ENCODE measurements at places on chromosomes 2 and 18.

GRCh38 chr2:64558445-64559081, 34.4 kb downstream of the AFTPH start:
- no peak for ATAC-seq

- no peak for ATAC-seq
These were observed 110.6 kb upstream of the DDX18 start for GRCh38 chr2:117703858-117704257.

- ATAC-seq = peak; percentile 78
These were observed 102.8 kb upstream of the CYP1B1 start for GRCh38 chr2:38178556-38179419.

DNA sequence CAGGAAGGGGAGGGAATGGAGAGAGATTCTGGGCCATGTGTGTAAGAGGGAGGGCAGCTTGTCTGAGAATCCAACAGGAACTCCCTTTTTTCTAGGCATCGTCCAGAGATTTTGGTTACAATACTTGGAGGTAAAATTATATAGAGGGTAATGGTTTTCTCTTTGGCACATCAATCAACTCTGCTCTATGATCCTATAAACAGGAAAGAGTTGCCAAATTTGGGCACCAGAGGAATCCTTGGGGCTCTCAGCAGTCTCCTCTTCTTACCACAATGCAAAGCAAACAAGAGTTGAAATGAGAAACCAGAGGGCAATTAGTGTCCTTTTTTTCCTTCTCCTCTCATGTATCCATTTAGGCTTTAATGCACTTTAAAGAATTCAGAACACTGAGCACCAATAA, 243.4 kb downstream of the SLC8A1 start:
- ATAC-seq = no peak

DNA sequence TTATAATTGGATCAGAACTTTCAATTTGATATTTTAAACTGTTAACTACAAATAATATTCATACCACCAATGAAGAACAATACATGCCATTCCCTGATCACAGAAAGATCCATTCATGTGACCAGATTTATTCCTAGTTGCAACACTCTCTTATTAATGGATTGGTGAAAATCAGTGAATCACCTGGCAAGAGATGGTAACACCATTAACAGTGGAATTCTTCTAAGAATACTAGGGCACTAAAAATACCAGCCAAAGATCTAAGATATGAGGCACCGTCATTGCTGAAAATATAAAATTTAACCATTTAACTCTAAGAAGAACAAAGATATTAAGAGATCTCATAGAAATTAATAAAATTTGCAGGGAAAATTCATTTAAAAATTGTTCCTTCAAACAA, 58.1 kb downstream of the MAP4K3 start:
- ATAC-seq = no peak

- peak; percentile 63 for ATAC-seq
These were observed 25.1 kb upstream of the ARHGAP25 start for GRCh38 chr2:68709421-68709911.

Measured in stimulated activated memory B cell treated with anti-CD40 and anti-IgM and Interleukin-4, amounts not matched to agents 10 μg/mL and 1 μg/mL and 100 μg/mL, for 72 hours (primary cell).